ENCODE measurements at places on chromosomes 16 and 17.

DNA sequence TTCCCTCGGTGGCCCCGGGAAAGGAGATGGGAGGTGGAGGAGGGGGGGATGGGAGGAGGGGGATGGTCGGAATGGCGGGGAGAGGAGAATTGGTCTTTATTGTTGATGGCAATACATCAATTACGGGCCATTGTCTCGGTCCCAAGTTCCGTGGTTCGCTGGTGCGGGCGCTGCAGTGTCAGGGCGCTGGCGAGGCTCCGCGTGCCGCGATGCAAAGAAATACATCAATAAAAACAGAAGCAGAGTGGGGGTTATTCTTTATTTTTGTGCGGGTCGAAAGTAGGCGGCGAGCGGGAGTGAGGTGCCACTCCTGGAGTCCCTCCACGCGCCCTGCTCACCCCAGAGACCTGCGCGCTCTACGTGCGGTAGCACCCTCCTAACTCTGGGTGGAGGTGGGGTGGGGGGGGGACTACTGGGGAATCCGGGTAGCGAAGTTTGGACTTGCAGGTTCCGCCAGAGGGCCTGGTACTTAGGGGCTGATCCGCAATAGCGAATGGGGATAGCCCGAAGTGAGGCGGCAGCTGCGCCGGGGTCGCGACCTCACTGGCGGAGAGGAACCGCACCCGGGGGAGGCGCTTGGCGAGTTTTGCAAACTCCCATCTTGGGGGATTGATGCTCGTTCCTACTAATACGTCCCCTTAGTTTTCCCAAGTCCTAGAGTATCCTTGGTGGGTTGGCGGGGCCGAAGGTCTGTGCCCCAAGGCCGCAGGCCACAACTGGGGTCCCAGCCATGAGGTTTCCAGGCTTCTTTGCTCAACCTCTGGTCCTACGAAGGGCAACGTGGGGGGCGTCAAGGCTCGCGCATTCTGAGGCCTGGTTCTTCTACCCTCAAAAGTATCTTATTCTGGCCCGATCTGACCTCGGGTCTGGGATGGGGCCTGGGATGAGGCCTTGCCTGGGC, 3.5 kb upstream of the SALL1 start:
- no peak for DNase-seq

DNA sequence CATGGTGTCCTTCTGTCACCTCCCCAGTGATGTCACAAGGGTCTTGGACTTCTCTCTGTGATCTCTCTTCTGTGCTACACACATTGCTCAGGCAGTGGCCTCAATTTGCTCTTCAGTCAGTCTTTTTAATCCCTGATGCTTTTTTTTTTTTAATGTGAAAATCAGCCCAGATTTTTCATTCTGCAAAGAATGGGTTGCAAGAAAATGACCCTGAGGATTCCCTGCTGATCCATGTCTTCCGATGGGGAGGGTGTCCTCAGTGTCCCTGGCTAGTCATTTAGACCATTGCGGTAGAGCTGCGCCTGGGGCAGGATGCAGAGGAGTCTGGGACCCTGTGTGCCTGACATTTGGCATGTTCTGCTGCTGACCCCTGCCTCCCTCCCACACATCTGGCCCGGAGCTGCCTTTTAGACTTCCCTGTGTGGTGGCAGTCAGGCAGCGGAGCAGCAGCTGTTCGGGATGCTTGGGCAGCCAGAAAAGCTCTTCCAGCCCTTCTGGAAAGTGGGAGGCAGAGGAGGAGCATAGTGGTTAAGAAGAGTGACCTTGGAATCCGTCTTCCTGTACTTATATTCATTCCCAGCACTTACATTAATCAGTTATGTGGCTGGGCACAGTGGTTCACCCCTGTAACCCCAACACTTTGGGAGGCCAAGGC, 12.3 kb downstream of the GPT2 start:
- no peak for DNase-seq

- DNase-seq = no peak
Measured at GRCh38 chr17:80166446-80166845, 3.4 kb upstream of the CARD14 start.

DNA sequence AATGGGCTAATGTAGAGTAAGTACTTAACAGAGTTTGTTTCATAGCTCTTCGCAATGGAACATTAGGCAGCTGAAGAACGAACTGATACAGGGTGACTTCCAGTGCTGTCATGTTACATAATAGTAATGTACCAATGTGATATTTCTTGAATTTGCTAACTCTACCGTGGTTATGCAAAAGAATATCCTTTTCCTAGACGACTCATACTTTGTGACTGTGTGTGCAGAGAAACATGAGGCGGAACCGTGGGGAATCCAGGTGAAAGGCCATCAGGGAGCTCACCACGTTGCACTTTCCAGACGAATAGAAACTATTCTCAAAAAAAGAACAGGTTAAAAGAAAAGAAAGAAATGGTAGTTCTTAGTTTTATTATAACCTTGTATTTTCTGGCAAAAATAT, 13.2 kb downstream of the NOB1 start:
- no peak for DNase-seq

Data from stimulated activated CD8-positive, alpha-beta memory T cell treated with anti-CD3 and anti-CD28 coated beads, Interleukin-12 subunit alpha, Interleukin-12 subunit beta, amount 100 ng/mL, for 4 hours (primary cell).